ENCODE measurements at places on chromosomes 5 and 9. TPM values are rescaled to one million over a fixed set of nuclear protein-coding genes. Genes with fewer than 3 reads are reported as not detected.

- no peak for DNase-seq
These were observed 91.1 kb upstream of the ARRDC3 start for GRCh38 chr5:91474201-91474600.

DNA sequence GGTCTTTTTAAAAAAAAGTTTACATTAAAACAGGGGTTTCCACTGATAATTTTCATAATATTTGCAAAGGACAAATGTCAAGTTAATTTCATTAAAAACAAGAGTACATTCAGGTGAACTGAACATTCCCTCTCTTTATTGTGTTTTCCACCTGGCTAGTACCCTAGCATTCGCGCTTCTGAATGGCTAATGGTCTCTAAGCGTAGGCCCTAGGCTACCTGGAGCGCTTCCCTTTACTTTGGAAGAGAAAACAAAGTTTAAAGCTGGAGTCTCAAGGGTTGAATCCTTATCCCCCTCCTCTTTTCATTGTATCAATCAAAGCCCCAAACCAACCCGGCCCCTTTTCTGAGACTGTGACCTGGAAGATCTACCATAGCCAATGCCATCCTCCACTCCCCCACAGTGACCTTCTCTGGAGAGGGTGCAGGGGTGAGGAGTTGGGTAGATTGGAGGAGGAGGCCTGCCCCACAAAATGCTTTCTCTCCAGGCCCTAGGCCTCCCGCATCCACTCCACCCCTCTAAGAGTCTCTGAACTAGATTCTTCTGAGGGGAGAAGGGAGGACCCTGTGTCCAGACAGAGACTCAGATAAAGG lies 73.3 kb upstream of the TBCA start:
- no peak for DNase-seq

DNA sequence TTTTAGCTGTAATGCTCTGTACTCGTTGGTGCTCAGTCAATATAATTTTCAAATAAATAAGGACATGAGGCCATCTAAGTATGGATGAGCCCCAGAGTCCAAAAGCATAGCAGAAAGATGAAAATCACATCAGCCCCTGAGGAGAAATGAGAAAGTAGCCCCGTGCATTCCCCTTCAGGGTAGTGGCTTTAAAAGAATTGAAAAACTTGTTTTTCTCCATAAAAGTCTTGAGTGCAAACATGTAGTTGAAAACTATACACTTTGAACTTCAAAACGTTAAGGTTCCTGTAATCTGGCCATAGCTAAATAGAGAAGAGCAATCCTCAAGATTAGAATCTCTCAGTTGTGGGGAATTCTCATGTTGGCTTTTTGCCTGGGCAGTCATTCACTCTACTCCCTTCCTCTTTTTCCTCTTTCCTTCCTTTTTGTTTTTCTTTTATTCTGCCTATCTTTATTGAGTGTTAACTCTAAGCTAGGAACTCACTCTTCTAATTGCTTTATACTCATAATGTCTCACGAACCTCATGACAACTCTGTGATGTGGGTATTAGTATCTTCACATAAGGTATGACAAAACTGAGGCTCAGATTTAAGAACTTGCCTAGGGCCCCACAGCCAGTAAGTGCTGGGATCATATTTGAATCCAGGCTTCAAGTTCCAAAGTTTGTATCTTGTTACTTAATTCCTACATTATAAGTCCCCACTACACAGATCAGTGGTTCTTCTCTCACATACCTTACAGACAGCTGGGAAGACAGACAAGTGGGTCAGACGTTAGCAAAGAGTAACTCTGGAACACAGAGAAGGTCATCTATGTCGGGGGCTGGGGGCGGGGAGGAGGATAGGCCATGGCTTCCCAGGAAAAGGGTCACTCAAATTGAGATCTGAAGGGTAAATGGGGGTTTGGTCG lies 46.4 kb upstream of the ABCA1 start:
- no peak for DNase-seq

GRCh38 chr5:158599157-158599556 lies 500.6 kb downstream of the EBF1 start:
- DNase-seq = no peak

DNA sequence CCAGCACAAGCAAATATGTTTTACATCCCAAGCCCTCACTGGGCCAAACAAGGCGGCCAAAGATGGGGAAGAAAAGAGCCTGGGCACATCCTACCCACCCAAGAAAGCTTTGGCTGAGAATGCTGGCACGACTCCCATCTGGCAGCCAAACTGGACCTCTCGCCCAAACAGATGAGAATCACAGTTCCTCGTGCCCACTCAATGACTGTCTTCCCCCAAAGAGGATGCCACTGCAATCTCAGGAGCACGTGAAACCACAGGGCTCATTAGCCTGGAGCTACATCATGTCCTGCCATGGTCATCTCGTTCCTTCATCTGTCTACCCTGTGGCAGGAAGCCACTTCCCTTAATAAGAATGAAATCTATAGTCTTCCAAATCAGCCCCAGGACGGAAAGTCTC lies 536.8 kb downstream of the BNC2 start:
- no peak for DNase-seq

- no peak for DNase-seq
These were observed 22.1 kb upstream of the STXBP1 start for GRCh38 chr9:127589955-127590370.

- DNase-seq = no peak
These were observed 205.1 kb downstream of the PCSK1 start for GRCh38 chr5:96227957-96228356.

GRCh38 chr9:127613583-127613954 lies 1.5 kb downstream of the STXBP1 start:
- DNase-seq = no peak

GRCh38 chr9:5095795-5096194 lies 89.6 kb downstream of the INSL6 start:
- no peak for DNase-seq

DNA sequence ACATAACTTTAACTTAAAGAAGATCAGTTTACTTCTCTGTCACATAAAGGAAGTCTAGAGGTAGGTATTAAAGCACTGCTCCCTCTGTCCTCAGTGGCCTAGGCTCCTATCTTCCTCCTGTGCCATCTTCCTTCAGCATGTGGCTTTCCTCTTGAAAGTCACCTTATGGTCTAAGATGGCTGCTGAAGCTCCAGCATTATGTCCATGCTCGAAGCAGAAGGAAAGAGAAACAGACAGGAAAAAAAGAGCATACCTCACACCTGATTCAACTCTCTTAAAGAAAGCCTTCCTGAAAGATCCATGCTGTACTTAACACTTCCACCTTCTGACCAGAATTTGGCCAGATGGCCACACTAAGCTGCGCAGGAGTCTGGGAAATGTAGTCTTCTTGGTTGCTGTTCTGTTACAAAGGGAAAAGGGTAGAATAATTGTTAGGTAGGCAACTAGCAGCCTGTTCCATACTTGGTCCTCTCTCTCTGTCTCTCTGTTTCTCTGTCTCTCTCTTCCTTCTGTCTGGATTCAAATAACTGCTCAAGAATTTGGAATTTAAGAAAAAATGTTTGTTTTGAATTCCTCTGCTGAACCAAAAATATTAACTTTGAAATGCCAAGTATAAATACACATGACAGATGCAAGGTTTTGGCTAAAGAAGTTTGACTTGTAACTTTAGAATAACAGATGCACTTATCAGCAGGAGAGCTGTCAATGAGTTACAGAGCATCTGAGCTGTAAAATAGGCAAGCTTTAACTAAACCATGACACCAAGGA lies 16.0 kb downstream of the TMEM174 start:
- no peak for DNase-seq

DNA sequence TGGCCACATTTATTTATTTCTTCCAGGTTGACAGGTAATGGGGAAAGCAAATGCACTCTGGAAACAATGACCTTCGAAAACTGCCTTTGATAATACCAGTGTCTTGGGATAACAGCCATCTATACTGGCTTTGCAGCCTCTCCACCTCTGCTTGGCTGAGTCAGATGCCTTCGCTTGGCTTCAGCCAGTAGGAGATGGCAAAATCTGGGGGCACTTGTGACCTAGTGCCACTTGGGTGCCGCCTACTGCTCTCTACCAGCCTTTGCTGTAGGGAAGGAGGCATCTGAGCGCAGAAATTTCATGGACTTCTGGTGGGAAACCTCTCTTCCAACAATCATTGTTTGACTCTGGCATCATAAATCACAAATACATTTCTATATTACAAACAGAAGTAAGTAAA lies 21.8 kb downstream of the FYB1 start:
- no peak for DNase-seq

DNA sequence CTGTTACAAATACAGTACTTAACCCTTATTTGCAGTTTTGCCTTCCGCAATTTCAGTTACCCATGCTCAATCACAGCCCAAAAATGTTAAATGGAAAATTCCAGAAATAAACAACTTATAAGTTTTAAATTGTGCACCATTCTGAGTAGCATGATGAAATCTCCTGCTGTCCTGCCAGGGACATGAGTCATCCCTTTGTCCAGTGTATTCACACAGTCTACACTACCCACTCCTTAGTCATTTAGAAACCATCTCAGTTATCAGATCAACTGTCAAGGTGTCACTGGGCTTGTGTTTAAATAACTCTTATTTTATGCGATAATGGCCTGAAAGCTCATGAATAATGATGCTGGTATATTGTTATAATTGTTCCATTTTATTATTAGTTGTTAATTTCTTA lies 95.8 kb downstream of the PLCXD3 start:
- DNase-seq = no peak

GRCh38 chr9:7055171-7055903 lies 297.6 kb downstream of the KDM4C start:
- DNase-seq = no peak

GRCh38 chr5:68408345-68408871 lies 192.9 kb downstream of the PIK3R1 start:
- DNase-seq = no peak

The REEP2 gene
- total RNA-seq = 14.2 TPM

The ALG2 gene
- 31.2 TPM for total RNA-seq

The PRRT1B gene
- total RNA-seq = not detected

The C5orf24 gene
- total RNA-seq = 75.4 TPM

The ADAMTSL1 gene
- 45.2 TPM for total RNA-seq

The SNAPC3 gene
- total RNA-seq = 43.5 TPM

The PARP8 gene
- 27.0 TPM for total RNA-seq

The GPX3 gene
- total RNA-seq = 2.4 TPM

The TLE1 gene
- total RNA-seq = 90.7 TPM

The FOXD4L4 gene
- 0.38 TPM for total RNA-seq

The AFF4 gene
- total RNA-seq = 117 TPM

The CATSPER3 gene
- 1.1 TPM for total RNA-seq

The PAEP gene
- not detected for total RNA-seq
